ENCODE measurements at places on chromosomes 5 and 9.

GRCh38 chr5:120684749-120685415 lies 220.8 kb downstream of the PRR16 start:
- no peak for DNase-seq

- DNase-seq, result no peak
Observed at GRCh38 chr5:10315824-10316509, 8.3 kb upstream of the CMBL start.

DNA sequence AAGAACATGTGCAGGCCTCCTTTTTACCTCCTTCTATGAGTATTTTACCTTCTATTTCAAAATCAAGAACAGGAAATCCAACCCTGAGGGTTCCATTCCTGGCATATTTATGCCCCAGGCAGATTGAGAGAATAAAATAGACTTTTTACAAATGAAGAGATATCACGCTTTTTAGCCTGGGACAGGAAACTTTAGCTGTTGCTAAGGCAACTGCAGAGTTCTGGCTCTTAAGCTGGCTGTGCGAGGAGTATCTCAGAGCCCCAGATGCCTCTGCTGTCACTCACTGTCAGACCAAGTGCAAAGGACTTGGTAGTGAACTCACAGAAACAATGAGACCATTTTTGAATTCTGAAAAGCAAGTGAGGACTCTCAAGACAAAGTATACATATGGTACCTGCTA lies 69.5 kb upstream of the HSPB3 start:
- DNase-seq, result no peak

- no peak for DNase-seq
Observed at GRCh38 chr9:94837404-94837803, 110.9 kb downstream of the AOPEP start.

DNA sequence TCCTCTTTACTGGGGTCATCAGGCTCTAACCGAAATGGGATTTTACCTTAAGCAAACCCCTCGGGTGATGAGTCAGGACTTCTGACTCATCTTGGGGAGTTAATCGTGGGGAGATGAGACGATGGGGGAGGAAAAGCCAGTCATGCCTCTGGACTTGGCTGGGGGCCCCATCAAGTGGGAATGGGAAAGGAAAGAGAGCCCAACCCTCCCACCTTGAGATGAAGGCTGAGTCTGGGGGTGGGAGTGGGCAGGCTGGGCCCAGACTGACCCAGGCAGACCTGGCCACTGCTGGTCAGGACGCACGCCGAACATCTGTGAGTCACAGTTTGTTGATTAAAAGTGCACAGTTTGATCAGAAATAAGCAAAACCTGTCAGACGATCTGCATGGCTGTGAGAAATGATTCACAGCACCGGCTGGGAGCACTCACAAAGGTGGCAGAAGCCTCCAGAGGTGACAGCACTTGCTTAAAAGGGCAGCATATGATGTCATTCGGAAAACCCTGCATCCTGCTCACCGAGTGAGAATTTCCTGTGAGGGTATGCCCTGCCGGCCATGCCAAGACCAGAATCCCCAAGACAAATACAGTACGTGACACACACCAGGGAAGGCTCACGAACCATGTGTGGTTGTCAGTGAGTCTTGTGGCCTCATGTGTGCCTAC lies 50.0 kb upstream of the SLC25A51 start:
- DNase-seq, result no peak

All from stimulated activated CD8-positive, alpha-beta memory T cell treated with anti-CD3 and anti-CD28 coated beads, Interleukin-7, amount 100 ng/mL, for 1 hour (primary cell).